ENCODE measurements at places on chromosomes 12 and 14.

- DNase-seq = no peak
Observed at GRCh38 chr12:34347367-34347766, 325.1 kb downstream of the ALG10 start.

- no peak for DNase-seq
Observed at GRCh38 chr14:85974602-85975001, 444.7 kb downstream of the FLRT2 start.

DNA sequence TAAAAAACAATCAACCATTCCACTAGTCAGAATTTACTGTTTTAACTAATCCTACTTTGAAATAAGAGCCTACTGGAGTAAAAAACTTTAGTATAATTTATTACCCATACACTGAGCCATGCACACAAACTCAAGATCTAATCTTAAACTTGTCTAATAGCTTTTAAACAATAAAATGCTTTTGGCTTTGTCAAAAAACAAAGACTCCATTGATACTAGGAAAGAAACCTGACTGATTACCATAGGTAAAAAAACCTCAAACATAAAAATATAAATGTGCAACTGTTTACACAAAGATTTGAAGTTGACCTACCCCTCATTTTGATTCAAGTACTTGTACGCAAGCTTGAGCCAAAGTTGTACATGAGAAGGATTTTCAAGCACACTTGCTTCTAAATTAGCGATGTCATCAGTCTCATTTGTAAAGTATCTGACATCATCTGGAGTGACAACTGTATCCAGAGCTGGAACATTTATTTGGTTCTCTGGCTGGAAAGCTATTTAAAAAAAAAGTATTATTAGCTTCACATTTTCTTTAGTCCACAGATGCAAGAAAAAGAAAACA is 36.1 kb downstream of the ZFC3H1 start:
- no peak for DNase-seq

GRCh38 chr12:76784600-76785051 is 20.7 kb downstream of the ZDHHC17 start:
- DNase-seq = no peak

- no peak for DNase-seq
Observed at GRCh38 chr14:104864267-104865080, 594 bp upstream of the CEP170B start.

DNA sequence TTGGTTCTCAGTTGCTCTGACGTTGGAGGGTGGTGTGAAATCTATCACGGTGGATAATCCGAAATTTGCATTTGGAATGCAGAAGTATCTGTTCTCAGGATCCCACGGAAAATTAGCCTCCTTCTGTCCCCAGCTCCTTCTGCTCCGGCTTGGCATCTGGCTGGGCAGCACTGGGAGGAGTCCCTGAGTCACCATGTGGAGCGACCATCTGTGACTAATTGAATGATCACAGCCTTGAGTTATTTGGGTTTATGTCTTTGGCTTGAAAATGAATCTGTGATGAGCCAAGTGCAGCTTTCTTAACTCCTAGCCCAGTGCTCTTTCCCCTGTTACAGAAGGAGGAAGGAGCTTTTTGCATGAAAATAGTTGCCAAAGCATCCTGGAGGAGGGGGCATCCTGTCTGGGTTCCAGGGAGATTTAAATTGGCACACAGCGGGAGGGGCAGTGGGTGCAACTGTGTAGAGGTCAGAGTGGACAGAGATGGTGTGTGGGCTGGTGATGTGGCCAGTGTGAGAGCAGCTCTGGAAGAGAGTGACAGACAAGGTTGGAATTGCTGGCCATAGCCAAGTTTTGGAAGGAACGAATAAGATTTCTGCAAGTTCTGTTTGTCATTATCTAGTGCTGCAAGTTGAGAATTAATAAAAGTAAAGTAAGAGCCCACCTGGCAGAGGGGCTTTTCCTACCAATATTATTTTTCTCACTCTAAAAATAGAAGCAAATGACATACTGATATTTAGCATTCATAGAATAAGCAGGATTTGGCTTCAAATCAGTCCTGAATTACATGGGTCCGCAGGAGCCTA is 74.4 kb downstream of the SLC24A4 start:
- DNase-seq = no peak

- no peak for DNase-seq
Observed at GRCh38 chr12:121166356-121166755, 33.7 kb downstream of the P2RX7 start.

DNA sequence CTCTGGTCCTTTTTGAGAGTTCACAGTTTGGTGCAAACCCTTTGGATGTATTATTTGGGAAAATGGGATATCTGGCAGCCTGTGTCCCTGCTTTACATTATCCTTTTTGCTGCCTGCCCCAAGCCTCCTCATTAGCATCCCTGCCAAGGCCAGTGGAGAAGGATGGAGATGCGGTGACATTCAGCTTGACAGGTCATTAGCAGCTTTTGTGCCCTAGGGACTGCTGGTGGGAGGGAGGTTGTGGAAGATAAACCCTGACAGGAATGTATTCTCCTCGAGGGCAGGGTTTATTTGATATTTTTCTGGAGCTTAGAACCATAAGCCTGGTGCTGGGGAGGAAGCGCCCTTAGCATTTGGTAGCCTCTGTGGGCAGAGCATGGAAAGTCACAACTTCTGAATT is 49.3 kb downstream of the PTPN11 start:
- DNase-seq = no peak

GRCh38 chr12:107400686-107401447 is 284.7 kb upstream of the PWP1 start:
- no peak for DNase-seq

DNA sequence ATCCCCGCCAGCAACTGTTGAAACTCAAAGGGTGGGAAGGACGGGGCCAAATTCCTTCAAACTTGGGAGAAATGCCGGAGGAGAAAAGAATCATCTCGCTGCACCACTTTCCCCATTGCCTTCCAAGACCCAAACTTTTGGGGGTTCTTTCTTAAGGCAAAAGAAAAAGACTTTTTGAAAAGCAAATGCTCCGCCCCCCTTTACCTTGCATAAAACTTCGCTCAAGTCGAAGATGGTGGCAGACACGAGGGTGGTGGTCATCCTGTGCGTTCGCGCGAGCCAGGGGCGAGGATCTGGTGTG is 239 bp downstream of the ZFP36L1 start:
- DNase-seq = no peak

GRCh38 chr12:52054833-52055730 is 3.8 kb downstream of the NR4A1 start:
- no peak for DNase-seq

DNA sequence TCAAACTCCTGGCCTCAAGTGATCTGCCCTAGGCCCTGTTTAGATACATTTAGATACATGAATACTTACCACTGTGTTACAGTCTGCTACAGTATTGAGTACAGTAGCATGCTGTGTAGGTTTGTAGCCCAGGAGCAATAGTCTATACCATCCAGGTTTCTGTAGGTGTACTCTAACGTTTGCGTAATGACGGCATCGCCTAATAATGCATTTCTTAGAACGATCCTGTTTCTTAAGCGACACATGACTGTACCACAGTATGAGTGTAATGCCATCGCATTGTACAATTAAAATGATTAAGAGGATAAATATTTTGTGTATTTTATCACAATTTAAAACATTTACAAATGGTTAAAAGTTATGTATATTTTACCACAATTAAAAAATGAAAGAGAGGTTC is 18.9 kb downstream of the TMEM120B start:
- no peak for DNase-seq

GRCh38 chr12:30706476-30706875 is 10.8 kb upstream of the IPO8 start:
- no peak for DNase-seq

- peak; percentile 40 for DNase-seq
Observed at GRCh38 chr12:79927772-79928474, 7.0 kb downstream of the PPP1R12A start.

- DNase-seq = no peak
Observed at GRCh38 chr14:105536051-105536450, 9.7 kb downstream of the TMEM121 start.

GRCh38 chr12:26791301-26791791 is 41.6 kb downstream of the ITPR2 start:
- no peak for DNase-seq

DNA sequence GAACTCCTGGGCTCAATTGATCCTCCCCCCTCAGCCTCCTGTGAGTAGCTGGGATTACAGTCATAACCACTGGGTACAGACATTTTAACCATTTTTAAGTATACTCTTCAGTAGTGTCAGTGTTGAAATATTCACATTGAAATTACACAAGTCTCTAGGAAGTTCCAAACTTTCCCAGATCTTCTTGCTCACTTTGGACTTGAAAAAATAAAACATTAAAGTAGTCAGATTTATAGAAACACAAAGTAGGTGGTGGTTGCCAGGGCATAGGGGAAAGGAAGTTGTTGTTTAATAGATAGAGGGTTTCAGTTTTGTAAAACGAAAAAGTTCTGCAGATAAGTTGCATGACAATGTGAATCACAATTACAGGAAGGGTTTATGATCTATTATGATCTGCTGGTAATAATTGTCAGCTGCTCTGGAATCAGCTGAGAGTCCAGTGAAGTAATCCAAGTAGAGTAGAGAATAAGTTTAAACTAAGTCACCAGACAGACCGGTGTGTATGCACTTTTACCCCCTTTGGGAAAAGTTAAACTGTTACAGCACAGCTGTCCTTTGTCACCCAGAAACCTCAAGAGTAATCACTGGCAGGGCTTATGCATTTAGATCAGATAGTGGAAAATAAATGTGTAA is 27.4 kb downstream of the PCNX1 start:
- peak; percentile 37 for DNase-seq

DNA sequence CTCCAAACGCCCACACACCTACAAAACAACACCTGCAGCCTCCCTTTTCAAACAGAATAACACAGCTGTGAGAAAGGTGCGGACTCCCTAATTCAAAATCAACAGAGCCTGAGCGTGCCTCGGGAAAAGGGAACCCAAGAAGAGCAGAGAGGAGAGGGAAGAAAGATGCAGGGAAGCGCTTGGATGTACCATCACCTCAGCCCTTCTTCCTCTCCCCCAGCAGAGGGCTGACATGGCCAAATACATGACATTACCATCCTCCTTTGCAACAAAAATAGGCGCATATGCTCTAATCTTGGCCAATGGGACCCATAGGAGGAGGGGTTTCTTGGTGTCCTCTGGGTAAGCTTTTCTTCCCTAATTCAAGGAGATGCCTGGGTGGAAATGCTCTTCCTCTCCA is 78.0 kb downstream of the CPSF2 start:
- DNase-seq = no peak

GRCh38 chr14:75183225-75183624 is 6.8 kb upstream of the TMED10 start:
- DNase-seq = no peak

- DNase-seq = no peak
Observed at GRCh38 chr14:82385048-82385447, 851.4 kb upstream of the SEL1L start.

DNA sequence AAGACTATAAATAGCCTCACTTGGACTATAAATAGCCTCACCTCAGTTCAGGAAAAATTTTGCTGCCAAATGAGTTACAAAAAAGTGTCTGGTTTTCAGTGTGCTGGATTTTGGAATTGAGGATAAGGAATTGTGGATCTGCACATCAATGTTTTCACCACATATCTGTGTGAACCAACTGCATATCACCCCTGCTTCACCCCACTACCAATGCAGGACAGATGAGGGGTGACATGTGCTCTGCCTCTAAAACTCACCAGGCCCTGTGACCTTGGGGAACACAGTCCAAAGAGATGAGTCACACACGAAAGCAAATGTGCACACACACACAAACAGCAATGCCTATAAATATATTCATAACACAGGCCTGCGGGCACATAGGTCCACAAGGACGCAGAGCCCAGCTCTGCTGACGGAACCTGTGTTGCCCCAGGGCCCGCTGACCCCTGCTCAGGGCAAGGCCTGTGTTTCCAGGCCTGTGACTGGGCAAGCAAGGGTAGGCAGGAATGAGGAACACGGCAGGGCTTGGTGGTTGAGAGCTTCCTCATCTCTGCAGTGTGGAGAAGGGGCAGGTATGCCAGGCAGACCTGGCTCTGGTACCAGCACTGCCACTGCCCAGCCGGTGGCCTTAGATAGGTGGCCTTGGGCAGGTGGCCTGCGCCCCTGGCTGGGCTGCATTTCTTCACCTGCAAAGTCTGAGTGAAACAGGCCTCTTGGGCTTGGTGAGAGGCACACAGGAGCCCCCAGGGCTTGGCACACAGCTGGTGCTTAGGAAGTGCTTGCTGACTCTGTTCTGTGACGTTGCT is 82.4 kb downstream of the ARL6IP4 start:
- no peak for DNase-seq

DNA sequence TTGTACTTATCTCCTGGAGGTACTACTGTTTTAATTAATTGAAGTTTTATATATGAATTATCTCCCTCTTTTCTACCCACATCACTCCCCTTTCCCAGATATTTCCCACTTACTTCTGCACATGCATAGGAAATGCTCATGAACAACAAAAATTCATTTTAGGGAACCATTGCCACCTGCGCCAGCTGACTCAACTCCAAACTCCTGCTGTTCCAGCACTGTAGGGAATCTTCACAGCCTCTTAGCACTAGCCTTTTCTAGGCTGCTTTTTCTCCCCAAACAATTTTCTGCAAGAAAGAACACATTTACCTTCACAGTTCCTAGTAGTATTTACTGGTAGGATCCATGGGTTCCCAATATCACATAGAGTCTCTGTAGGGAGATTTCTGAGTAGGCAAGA is 268.4 kb downstream of the LRFN5 start:
- no peak for DNase-seq

GRCh38 chr12:54409267-54409666 is 9.8 kb downstream of the ITGA5 start:
- DNase-seq = no peak

DNA sequence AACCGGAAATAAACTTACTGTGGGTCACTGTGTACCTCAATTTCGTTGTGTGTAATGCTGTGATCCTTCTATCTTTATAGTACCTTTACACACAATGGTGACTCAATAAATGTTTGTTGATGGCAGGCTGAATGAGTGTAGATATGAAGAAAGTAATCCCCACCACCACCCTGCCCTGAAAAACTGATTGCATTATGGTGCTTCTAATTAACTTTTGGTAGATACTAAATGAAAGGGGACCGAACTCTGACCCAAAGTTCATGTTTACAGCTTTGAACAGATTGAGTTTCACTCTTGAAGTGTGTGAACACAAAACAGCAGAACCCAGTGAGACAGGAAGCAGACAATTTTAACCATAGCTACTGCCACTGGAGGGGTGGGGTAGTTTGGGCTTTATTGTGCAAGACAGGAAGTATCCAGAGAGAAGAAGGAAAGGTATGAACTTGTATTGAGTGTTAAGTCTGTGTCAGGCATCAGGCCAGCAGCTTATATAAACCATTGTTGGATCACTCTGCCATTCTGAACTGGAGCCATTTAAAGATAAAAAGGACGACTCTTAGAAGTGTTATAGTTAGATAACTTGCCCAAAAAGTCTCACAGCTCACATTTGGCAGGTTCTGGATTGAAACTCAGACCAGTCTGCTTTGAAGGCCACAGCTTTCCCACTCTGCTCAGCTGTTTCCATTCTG is 197.0 kb upstream of the AMIGO2 start:
- peak; percentile 20 for DNase-seq

- no peak for DNase-seq
Observed at GRCh38 chr14:22337938-22338337, 251.1 kb downstream of the DAD1 start.

- DNase-seq = no peak
Observed at GRCh38 chr12:131220331-131220685, 266.6 kb downstream of the ADGRD1 start.

Measured in GM13976 (cell line).